ENCODE measurements at places on chromosomes 1 and 21.

DNA sequence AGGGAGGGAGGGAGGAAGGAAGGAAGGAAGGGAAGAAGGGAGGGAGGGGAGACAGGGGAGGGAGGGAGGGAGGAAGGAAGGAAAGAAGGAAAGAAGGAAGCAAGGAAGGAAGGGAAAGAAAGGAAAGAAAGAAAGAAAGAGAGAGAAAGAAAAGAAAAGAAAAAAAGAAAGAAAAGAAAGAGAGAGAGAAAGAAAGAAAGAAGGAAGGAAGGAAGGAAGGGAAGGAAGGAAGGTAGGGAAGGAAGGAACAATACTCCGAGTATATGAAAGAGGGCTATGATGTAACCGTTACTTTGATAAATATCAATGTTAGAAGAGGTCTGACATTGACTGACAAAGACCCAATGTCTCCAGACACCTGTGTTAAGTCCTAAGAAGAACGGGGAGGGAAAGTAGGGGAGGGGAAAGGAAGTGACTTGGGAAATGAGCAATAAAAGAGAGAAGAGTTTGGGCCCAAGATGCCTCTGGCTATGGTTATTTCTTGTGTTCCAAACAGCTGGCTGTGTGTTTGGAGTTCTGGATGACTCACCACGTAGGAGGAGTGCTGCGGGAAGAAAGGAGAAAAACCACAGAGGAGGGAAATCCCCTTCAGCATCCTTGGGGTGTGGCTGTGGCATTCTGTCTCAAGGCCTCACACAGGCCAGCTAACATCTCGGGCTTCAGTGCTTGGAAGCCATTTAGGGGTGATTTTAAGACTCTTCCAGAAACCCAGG lies 37.0 kb upstream of the RXRG start:
- DNase-seq = peak; percentile 7

DNA sequence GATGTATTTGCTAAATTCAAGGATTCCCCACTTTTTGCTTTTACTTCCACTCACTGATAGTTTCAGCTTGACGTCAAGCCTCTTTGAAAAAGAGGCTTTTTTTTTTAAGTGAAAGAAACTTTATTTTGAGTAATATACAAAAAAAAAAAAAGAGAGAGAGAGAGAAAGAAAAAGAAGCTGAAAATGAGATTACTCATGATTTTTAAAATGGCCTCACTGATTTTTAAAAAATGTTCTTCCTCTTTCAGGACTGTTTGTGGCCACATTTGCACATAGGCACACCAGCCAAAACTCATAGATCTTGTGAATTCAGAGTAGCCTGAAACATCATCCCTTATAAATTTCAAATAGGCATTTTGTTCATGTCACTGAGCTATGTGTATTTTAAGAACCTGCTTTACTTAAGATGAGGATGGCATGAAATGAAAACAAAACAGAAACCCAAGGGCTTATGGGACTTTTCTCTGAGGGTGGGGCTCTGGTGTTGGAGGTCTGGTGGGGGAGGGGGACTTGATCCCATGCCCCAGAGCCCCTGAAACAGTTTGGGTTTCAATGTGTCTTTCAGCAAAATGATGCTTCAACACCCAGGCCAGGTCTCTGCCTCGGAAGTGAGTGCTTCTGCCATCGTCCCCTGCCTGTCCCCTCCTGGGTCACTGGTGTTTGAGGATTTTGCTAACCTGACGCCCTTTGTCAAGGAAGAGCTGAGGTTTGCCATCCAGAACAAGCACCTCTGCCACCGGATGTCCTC lies 6.1 kb downstream of the ATF3 start:
- no peak for DNase-seq

- no peak for DNase-seq
Measured at GRCh38 chr1:226672339-226672762, 66.7 kb downstream of the ITPKB start.

GRCh38 chr1:88935522-88936222 lies 44.3 kb upstream of the GTF2B start:
- DNase-seq = no peak

DNA sequence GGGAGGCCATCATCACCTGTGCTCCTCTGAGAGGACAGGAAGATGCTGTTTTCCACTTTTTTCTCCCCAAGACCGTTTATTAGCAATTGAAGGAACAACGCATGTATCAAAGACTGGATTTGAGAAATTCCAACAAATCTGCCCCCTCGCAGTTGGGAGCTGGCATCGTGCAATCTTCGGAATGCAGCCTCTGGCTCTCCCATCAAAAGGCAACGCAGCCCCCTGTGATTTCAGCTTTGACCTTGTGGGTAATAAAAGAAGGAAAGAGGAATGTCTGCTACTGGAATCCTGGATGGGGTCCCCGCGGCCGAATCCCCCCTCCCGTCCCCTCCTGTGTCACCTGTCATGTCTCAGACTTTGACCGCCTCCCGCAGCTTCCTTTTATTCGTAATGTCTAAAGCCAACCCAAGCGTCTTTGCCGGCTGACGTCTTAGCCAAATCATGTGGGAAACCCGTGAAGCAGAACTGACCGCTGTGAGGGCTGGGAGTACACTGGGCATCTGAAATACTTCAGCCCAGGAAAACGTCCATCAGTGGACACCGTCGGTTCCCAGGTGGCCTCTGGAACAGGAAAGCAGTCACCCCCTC lies 101.5 kb downstream of the WDR4 start:
- no peak for DNase-seq

DNA sequence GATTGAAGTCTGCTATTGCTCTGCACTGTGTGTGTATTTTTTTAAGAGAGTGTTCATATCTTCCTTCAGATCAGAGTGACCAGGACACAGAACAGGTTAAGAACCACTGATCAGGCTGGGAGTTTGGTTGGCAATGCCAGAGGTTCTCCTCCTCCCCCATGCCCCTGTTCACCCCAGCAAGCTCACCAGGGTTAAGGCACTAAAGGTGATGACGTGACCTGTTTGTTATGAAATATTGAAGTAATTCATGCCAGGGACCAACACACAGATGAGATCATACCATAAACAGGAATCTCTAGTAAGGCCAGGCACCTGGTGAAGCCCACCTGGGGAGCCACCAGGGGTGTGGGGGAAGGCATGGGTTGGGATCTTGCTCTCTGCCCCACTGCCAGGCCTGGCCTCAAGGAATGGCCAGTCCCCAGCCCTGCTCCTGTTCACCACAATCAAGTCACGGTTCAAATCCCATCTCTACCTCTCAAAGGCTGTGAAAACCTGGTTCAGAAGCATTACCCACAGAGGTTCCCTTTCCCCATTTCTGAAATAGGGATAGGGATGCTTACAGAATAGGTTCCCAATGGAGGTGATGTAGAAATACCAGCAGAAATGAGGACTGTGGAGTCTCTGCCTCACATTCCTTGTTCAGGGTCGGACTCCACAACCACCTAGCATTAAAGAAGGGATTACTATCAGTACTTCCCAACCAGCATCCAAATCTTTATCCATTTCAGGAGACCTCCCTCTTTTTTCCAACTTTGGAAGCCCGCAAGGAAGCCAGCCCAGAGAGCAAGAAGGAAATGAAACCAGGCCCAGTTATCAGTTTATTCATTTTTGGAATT lies 2.4 kb downstream of the ID3 start:
- DNase-seq = peak; percentile 68

DNA sequence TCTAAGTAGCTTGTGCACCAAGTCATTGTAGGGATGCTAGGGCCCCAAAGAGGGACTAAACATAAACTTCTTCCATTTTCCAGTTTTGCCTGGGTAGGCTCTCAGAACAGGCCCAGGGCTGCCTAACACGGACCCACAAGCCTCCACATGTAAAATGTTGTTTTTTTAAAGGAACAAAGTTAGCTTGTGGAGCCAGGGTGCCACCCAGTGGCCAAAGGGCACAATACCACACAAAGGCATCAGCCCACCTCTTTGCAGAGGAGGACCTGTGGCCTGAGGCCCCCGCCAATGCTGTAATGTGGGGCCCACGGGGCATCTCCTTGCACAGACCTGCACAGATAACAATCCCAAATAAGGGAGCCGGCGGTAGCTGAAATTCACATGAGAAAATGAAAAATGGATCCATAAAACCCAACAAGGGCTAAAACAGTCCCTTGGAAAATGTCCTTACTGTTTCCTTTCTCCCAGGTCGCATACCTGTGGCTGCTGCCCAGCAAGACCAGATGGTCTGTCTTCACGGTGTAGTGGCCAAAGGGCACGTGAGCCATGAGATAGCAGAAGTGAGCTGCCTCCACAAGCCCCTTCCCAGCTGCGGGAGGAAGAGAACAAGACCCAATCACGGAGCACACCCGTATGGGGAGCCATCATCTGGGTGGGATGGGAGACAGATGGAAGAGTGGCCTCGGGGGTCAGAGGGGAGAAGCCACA lies 23.8 kb downstream of the SEC16B start:
- peak; percentile 20 for DNase-seq

DNA sequence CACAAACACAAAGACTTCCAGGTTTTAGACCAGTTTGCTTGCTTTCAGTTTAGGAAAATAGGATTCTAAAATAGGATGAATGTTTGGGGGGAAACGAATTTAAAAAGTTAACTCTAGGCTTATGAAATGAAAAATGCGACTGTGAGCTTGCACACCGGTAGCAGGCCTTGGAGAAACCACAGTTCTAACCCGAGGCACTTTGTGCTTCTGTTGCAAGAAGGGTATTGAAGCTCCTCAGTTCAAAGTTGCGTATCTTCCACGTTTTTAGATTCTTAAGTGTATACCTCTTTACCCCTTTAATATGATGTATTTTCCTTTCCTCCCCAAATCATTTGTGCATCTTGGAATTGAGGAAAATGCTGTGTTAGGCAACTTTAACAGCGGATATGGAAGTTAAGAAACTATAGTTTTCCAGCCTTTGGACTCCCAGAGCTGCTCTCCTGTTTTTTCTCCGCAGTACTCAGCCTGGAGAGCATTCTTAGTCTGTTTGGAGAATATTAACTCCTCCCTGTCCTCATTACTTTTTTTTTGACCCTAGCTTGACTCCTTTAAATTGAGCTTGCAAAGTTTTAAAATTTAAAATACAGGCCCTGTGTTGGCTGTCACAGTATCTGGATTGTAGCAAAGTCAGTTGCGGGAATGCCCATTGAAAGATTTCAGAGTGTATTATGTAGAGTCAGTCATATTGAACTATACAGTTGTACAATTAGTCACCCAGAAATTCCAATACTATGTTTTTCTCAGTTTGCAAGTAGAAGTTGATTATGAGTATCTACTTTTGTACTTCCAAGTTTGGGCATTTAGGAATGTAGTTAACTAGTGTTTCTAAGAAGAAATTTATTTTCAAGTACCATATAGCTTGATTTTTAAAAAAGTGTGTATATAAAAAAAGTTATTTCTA lies 2.6 kb downstream of the MRPS6 start:
- DNase-seq = no peak

- no peak for DNase-seq
Measured at GRCh38 chr1:59043796-59044195, 253.1 kb upstream of the FGGY start.

DNA sequence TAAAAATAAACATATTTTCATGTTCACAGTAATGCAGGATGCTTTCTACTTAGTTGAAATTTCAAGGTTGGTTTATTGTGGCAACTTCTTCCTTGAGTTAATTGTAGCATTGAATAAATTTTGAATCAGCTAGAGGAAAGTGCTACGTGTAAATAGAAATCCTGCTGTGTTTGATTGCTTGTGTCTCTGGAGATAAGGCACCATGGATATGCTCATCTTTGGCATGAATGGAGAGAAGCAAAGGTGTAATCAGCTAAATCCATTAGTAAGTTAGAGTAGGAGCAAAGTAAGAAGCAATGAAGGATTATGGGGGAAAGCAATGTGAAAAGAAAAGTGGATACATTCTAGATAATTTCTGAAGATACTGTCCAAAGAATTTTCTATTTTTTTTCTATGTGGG lies 331.1 kb downstream of the PTPRC start:
- DNase-seq = no peak

GRCh38 chr1:229230140-229230892 lies 40.6 kb upstream of the RAB4A start:
- DNase-seq = no peak

DNA sequence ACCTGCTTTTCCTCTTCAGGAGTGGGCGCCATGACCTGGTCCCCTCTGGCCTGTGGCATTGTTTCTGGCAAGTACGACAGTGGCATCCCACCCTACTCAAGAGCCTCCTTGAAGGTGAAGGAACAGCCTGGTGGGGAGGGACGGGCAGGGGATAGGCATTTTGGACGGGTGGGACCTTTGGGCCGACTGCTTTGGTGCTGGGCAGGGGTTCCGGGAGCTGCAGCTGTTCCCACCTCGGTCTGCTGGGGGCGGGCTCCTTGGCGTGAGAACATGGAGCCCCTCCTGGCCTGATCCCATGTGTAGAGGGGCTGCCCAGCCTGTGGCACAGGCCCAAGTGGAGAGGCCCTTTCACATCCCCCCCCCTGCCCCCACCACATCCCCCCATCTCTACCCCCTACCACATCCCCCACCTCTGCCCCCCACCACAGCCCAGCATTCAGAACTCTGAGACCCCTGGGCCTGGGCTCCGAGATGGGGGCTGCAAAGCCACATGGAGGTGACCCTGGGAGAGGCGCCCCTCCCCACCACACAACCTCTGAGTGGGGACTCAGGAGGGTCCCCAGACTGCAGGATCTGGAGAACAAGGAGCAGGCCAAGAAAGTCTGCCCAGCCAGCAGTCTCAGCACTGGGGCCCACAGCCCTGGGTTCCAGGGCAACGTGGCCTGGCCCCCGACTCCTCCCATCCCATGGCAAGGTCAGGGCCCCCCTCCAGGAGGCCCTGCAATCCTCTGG lies 50.0 kb downstream of the KCNAB2 start:
- DNase-seq = no peak

DNA sequence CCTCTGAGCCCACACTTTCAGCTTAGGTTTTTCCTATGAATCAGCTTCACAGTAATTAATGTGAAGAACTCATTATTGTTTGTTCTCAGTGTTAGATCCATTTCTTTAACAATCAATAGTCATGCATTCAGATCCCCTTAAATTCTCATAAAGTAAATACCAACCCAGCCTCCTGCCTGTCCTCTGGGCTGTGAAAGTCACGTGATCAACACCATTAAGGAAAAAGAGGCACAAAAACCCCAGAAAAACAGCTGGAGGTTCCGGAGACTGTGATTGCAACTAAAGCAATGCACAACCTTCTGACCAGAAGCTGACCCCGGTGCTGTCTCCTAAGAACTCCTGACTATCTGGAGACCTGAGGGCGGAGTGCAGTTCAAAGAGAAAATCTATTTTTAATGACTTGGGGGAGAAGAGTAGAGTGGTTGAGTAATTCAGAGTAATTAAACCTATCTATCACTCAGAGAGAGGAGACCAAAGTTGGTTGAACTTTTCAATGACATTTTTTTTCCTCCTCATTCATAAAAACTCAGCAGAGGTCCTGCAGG lies 132.5 kb downstream of the PLXNA2 start:
- no peak for DNase-seq

Data from brain pericyte (primary cell).